ENCODE measurements at places on chromosomes 6 and 20.

DNA sequence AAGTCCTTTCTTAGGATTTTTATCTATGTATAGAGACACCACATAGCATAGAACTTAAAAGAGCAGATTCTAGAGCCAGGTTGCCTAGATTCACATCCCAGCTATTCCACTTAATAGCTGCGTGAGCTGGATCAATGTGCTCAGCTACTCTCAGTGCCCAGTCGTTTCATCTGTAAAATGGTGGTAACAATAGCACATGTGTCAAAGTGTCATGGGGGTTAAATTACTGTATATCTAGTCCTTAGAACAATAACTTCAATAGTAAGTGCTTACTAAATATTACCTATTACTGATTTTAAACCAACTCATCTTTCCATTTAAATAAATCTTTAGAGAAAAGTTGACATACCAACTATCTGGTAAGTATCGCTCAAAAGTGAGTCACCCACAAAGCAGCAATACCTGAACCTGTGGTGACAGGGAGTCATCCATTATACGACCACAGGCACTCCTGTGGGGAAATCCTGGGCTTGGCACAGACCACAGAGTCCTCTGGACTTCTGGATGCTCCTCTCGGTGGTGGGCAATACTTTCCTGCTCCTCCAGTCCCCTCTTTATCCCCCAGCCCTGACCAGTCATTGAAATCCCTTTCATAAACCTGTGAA, 154.8 kb downstream of the PDSS2 start:
- DNase-seq = no peak

- no peak for DNase-seq
These were observed 89.4 kb upstream of the ATXN1 start for GRCh38 chr6:16850681-16851026.

- no peak for DNase-seq
These were observed 238.0 kb downstream of the KHDC1L start for GRCh38 chr6:72987301-72987700.

DNA sequence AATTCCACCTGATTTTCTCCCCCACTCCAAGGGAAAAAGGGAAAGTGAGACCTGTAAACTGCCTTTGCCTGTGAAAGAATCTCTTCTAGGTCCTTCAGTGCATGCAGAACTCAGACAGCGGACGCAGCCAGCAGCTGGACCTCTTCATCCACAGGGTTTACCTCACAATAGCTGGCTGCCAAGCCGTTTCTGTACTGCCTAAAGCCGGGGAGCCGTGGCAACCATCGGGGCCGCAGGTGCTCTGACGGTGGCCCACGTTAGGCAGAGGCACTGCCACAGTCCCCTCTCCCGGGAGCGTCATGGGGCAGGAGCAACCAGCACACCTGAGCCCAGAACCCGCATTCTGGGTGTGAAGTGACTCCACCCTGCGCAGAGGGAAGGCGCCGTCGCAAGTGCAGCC, 206.1 kb downstream of the TTLL2 start:
- peak; percentile 25 for DNase-seq

DNA sequence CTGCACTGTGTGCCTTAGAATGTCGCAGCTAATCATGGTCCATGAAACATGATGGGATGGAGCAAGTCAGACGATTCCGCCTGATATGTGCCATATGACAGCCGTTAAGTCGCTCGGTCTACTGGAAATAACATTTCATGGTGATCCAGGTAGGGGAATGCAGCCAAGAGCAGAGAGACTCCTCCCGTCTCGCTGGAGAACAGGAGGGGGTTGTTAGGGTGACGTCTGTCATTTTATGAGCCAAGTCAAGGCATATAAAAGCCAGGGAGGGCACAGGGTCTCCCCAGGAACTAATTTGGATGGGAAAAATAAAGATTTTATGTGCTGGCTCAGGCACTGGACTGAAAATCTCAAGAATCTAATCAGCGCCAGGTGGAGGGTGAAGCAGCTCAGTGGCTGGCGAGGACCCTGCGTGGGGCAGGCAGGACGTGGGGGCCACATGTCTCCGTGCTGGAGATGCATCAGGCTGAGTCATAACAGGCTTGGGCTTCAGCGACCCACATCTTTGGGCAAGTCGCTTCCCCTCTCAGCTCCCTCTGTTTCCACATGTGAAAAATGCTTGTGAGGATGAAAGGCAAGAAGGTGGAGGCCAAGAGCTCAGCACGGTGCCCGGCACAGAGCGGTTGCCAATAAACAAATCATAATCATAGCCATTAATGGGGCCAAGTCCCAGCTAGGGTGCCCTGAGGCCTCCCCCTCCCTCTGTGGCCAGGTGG, 234.6 kb downstream of the ANKRD60 start:
- DNase-seq = no peak

DNA sequence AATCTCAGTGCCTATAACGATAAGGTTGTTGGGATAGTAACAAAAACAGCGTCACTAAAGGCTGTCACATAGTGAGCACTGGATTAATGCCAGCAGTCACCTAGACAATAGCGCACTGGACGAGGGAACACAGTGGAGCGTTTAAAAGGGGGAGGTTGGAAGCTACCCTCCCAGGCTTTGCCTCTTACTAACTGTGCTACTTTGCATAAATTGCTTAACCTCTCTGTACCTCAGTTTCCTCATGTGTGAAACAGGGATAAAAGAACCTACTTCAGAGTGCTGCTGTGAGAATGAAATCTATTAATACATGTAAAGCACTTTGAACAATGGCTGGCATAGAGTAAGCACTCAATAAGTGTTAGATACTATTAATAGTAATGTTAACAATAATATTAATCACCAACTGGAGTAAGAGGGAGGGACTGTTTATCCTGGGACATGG, 10.5 kb downstream of the BCL2L1 start:
- DNase-seq = no peak

- no peak for DNase-seq
These were observed 33.0 kb downstream of the PIM1 start for GRCh38 chr6:37202788-37203491.

GRCh38 chr6:80441131-80441530, 334.7 kb downstream of the BCKDHB start:
- DNase-seq = no peak

- DNase-seq = no peak
These were observed 15.5 kb upstream of the GSTA3 start for GRCh38 chr6:52925042-52925441.

GRCh38 chr6:2850538-2851113, 9.0 kb upstream of the SERPINB1 start:
- DNase-seq = no peak

DNA sequence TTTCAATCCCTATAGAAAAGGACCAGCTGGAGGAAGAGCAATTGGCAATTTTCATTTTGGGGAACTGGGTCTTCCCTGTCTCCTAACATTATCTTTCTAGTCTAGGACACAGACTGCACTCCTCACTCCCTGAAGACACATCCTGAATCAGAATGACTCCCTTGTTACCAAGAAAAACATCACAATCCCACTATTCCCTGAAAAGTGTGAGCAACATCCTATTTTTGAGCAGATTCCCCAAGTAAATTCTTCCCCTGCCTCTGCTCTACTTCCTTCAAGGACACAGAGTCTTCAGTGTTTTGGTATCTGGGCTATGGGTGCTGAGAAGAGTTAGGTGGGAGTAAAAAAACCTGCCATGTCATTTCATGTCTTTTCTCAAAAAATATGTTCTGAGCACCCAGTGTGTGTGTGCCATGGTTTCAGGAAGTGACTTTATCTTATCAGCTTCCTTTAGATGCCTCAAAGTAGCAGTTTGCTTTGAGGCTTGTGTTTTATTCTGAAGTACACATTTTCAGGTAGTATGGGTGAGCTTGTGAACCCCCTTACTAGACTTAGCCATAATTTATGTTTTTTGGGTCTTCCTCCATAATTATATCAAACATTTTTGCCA, 12.4 kb downstream of the LAMA4 start:
- no peak for DNase-seq

DNA sequence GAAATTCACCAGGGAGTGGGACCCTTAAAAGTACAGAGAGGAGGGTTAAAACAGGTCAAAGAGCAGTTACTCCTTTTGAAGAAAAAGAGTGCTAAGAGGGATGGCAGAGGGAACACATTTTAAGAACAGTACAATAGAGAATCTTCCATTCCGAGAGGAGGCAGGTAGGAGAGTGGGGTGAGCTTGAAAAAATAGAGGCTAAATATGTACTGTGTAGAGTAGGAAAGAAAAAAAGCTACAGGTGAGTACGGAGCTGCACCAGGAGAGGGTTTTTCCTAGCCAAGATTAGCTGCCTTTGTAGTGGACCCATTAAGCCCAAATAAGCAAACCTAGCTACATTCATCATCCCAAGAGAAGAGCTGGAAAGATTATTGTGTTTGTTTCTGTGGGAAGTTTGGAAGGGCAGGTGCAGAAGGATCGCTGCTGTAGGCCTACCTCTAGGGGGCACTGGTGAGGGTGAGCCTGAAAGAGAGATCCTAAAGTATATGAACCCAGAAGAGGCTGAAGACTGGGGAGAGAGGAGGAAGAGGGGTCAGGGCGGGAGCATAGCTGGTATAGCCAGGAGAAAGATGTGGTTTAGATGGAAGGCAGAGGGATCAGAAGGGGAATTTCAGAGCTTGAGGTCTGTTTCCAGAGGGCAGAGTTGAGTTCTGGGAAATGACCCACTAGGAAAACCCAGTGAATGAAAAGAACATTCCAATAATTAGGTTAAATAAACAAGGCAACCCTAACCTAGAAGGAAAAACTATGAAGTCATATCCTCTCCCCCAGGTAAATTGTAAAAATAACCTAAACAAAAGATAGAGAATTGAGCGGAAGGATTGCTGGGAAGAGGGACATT, 50.2 kb upstream of the HINT3 start:
- no peak for DNase-seq

DNA sequence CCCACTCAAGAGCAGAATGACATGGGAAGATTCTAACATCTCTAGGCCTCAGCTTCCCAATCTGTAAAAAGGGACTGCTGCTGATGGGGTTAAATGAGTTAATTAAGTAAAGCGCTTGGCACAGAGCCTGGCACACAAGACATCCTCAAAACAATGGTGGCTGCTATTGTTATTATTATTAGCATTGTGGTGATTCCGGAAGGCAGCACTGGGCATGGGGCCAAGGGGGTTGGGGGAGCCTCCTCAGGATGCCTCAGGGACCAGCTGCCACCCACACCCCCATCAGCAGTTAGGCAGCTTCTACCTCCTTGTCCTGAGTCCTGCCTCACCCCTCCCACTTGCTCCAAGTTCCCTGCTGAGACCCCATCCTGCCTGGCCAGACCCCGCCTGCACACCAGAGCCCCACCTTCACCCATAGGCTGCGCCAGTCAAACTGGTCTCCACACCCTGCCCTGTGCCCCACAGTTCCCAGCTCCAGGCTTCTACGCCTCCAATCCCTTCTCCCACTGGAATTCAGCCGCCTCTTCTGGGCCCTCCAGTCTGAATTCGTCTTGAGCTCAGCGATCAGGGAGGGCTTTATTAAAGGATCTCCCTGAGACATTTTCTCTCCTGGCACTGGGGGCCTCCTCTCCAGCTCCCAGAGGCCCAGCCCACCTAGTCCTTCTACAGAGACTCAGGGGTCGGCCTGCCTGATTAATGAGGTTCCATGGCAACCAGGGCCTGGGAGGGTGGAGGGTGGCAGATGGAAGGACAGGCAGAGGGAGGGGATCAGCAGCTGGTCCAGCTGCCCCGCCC, 1.5 kb downstream of the E2F1 start:
- DNase-seq = peak; percentile 98

All from NCI-H524 (cell line).